ENCODE measurements at places on chromosomes 1 and 21.
A peak's percentile ranks its signal among the peaks of the same experiment; 100 is the strongest.

- DNase-seq, result no peak
These were observed 10.5 kb upstream of the LAX1 start for GRCh38 chr1:203754455-203754864.

GRCh38 chr1:224676551-224676950 lies 60.4 kb downstream of the CNIH3 start:
- DNase-seq, result no peak

- DNase-seq, result no peak
These were observed 4.3 kb upstream of the SHISA4 start for GRCh38 chr1:201884425-201884824.

DNA sequence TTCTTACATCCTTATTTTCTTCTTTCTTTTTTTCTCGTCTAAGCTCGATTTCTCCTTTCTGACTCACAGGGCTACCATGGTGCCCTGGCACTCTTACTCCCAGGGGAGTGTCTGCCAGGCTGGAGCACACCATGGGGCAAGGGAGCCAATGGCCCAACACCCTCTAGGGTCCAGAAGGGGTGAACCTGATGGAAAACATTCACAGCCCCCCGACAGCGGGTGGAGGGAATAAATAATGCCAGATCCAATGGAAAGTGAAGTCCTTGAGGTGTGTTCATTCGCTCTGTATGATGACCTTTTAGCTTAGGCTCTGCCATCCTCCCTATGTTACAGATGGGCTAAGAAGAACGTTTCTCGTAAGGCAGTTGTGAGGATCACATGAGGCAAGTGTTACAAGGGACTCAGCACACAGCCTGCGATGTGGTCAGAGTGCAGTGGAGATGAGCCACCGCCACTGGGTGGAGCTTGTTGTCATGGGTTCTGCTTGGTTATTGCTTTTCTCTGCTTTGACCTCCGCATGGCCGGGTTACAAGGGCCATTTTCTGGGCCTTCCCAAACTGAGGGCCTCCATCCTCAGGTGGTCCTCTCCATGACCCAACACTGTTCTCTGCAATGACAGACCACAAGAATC lies 3.5 kb upstream of the FCMR start:
- DNase-seq, result peak; percentile 61

GRCh38 chr1:33257772-33258712 lies 1.8 kb downstream of the ZNF362 start:
- DNase-seq, result no peak

DNA sequence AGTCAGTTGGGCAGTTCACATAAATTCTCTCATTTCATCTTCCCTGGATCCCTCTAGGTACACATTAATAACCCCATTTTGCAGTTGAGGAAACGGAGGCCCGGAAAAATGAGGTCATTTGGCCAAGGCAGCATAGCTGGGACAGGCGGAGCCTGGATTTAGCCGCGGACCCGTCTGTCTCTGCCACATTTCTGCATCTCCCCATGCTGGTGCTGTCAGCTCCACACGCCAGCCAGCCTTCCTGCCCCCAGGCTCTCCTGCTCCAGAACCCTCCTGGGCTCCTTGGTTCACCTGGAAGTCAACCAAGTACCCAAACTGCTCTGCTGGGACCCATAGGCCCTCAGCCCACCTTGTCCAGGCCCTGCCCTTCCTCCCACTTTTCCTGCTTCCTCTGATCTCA lies 7.6 kb downstream of the FOXO6 start:
- no peak for DNase-seq

GRCh38 chr1:152397474-152397873 lies 16.6 kb downstream of the CRNN start:
- no peak for DNase-seq

GRCh38 chr1:239363930-239364329 lies 22.4 kb upstream of the CHRM3 start:
- DNase-seq, result peak; percentile 22

DNA sequence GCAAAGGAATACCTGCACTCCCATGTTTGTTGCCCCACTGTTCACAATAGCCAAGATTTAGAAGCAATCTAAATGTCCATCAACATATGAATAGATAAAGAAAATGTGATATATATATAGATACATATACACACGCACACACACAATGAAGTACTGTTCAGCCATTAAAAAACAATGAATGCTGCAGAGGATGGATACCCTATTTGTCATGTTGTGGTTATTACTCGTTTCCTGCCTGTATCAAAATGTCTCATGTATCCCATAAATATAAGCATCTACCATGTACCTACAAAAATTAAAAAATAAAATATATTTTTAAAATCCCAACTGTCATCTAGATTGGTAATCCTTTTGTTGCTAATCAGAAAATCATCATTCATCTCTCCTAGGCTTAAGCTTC lies 634.8 kb upstream of the ADGRL2 start:
- no peak for DNase-seq

- DNase-seq, result no peak
These were observed 18.8 kb upstream of the LHX4 start for GRCh38 chr1:180211156-180211859.

DNA sequence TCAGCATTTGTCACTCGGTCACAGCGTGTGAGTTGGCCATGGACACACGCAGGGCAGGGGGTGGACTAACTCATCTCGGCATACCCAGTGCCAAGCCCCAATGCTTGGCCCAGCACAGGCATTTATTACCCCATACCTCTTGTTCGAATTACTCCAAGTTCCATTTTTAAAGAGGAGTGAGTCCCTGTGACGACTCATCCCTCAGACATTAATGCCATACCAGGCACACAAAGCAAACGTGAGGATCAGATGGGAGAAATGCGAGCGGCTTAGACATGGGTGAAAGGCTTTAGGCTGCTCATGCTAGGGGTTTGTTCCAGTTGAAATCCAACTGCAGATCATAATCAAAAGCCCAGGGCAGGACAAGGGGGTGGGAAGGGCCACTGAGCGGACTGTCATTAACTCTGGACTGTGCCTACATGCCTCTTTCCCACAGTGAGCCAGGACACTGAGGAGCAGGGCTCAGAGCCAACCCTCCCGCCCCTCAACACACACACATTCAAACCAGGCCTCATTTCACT lies 118.5 kb upstream of the NGF start:
- DNase-seq, result no peak

DNA sequence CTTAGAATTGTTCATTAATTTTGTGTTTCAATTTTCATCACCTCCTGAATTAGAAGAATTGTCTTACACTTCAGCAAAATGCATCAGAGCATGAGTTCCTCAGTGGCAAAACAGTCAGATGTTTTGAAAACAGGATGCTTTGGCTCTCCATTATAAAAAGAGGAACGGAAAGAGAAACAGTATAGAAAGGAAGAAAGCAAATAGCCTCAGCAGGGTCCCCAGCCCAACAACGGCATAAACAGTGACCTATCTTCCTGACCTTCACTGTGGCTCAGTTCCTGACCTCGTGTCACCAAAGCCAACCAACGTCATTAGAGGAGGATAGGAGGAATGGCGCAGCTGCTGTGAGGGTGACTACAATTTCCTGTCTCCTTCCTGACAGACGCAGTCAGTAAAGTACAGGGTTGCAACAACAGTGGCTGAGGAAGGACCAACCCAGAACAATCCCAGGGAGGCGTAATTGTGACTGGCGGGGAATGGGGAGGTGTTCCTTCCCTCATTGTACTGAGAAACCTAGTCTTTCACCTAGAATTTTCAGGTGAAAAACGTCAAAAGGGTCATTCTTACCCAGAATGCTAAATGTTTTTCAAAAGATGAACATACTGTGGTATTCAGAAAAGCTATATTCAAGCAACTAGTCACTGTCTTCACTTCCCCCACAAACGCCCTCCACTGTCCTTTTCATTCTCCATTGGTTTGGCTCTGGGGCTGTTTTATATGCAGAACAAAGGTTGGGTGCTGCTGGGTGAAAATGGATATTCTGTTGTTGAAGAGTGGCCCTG lies 197.9 kb upstream of the SGIP1 start:
- peak; percentile 97 for DNase-seq

GRCh38 chr1:220380885-220381284 lies 108.6 kb upstream of the RAB3GAP2 start:
- DNase-seq, result no peak

- no peak for DNase-seq
These were observed 60.0 kb downstream of the BACE2 start for GRCh38 chr21:41228006-41228370.

- no peak for DNase-seq
These were observed 18.3 kb upstream of the RNU1-4 start for GRCh38 chr1:16721871-16722641.

GRCh38 chr1:27021354-27022031 lies 8.8 kb upstream of the TENT5B start:
- DNase-seq, result no peak

GRCh38 chr1:68228851-68229250 lies 3.5 kb downstream of the WLS start:
- DNase-seq, result no peak

DNA sequence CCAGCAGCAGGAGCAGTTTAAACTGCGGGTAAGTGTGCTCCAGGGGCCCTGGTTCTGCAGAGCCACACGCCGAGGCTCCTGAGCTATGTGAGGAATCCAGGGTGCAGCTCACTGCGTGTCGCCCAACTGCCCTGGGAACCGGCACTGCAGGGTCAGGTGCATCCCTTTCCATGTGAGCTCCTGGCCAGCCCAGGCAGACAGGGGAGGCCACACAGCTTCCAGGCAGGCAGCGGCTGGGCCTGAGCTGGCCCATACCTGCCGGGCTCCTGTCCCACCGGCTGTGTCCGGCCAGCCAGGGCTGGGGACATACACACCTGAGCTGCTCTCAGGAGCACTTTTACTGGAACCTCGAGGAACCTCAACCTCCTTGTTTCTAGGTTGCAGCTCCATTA lies 18.6 kb upstream of the COL18A1 start:
- DNase-seq, result no peak

DNA sequence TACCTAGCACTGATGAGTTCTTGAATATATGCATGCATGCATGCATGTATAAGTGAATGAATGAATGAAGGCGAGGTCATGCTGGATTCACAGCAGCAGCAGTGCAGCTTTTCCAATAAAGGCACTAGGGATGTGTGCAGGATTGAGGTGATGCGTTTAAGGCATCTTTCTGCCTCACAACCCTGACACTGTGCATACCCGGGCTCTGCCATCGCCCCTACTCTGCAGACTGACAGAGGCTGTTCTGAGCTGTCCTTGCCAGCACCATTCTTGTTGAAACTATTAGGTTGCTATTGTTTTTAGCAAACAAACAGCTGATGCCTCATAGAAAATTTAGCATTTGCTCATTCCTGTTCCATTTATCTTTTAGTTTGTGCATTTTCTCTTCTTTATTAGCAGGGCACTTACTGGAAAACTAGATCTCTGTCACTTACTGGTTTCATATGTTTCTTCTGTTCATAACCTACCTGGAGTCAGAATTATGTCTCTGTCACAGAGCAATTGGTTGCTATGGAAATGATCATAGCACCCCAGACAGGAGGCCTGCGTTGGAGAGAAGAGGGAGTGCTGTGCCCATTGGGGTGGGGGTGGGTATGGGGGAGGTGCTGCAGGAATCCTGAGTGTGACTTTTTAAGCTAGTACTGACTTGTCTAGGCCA lies 79.0 kb downstream of the CD58 start:
- no peak for DNase-seq

- no peak for DNase-seq
These were observed 266.2 kb downstream of the LMO4 start for GRCh38 chr1:87594736-87595383.

- no peak for DNase-seq
These were observed 93.5 kb upstream of the CAMK1G start for GRCh38 chr1:209490013-209490412.

GRCh38 chr1:3543076-3544039 lies 68.0 kb downstream of the MEGF6 start:
- DNase-seq, result no peak

GRCh38 chr21:33265664-33266049 lies 510 bp upstream of the IL10RB start:
- DNase-seq, result peak; percentile 98

DNA sequence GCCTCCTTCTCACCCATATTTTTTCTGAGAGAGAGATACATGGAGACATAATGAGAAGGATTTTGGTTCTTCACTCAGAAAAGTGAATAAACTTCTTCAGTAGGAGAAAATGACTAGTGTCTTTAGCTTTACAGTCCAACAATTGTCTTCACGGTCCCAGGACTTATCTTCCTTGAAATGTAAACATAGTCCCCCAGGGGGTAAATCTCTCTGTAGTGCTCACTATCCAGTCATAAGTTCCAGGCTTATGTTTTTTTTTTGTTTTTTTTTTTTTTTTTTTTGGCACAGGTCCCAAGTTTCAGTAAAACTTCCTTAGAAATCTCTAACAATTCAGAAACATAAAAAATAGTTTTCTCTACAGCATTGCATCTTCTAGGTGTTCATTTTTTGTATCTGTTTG lies 890.2 kb upstream of the B3GALT2 start:
- DNase-seq, result no peak

GRCh38 chr1:193103759-193104501 lies 1.3 kb downstream of the GLRX2 start:
- DNase-seq, result peak; percentile 10

- no peak for DNase-seq
These were observed 114.1 kb downstream of the SIM2 start for GRCh38 chr21:36813052-36813451.

- no peak for DNase-seq
These were observed 182.5 kb downstream of the RHOU start for GRCh38 chr1:228917755-228918154.

- DNase-seq, result no peak
These were observed 66.2 kb upstream of the APOBEC4 start for GRCh38 chr1:183719289-183719688.

GRCh38 chr21:29649406-29649814 lies 290.4 kb downstream of the GRIK1 start:
- DNase-seq, result peak; percentile 14

DNA sequence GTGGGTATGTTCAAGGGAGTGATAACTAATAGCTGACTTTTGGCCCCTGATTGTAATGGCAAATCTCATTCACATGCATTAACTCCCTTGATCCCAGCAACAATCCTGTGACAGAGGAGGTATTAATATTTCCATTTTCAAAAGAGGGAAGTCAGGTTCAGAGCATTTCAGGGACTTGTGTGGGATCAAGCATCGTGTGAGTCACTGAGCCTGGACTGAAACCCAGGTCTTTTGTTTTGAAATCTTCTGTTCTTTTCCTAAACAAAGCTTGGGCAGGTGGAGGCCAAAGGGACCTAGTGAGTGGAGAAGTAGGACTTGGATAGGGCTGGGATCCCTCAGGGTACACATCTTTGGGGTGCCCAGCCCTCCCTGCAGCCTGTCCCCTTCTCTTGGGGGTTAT lies 37.9 kb downstream of the ETNK2 start:
- no peak for DNase-seq

- DNase-seq, result no peak
These were observed 30.6 kb downstream of the LDLRAD2 start for GRCh38 chr1:21842606-21843162.

Measured in NB4 (cell line).